Smooth muscle cell of the umbilical artery (primary cell): ENCODE measurements at places on chromosomes 16 and 17. TPM values are rescaled to one million over a fixed set of nuclear protein-coding genes. Genes with fewer than 3 reads are reported as not detected.

The CCT6B gene
- total RNA-seq, result 0.51 and 1.2 TPM in 2 replicates

The SPATA2L gene
- 9.5 and 16.9 TPM in 2 replicates for total RNA-seq

The KRTAP4-4 gene
- total RNA-seq, result not detected in 2 replicates

The GALR2 gene
- not detected in 2 replicates for total RNA-seq

The ZNF263 gene
- 44.5 and 45.7 TPM in 2 replicates for total RNA-seq

The SEC14L1 gene
- total RNA-seq, result 24.1 and 51.5 TPM in 2 replicates

The PITPNM3 gene
- 0.30 and 0.78 TPM in 2 replicates for total RNA-seq

The RUNDC1 gene
- 10.4 and 13.3 TPM in 2 replicates for total RNA-seq
